ENCODE measurements at places on chromosomes 1 and 21.

DNA sequence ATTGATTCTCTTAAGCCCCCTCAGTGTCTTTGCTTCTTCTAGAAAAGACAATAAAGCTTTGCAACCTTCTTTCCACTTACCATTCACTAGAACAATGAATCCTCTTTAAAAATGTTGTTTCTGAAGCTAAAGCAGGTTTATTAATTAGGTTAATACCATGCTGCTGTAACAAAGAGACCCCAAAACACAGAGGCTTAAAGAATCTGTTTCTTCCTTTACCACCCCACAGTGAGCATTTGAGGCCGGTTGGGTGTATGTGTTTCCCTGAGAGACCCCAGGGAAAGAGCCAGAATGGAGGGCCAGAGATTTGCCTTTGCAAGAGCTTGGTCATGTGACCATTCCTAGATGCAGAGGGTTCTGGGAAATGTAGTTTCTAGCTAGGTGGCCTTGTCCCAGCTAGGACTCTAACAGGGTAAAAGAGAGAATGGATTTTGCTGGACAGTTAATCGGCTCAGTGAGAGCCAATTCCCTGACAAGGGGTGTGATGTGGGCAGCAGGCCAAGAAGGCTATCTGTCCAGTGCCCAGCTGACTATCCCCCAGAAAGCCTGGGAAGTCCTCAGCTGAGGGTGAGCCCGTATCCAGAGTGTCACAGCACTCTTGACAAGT, 191.8 kb upstream of the TMEM51 start:
- DNase-seq: no peak

DNA sequence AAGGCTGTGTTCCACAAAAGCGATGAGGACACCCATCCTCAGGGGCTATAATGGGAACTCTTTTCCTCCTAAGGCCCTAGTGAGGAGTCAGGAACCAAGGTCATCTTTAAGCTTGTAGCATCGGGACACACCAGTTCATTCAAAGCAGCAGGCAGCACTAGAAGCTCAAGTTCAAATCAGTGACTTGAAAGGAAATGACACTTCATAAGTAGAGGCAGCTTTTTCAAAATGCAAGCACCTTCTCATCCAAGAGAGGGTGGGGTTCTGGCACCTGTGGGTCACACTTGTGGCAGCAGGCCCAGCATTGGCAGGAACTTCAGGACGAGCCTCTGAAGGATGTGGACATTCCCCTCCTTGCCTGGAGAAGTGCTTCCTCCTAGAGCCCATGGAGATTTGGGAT, 496.3 kb downstream of the KIF26B start:
- DNase-seq: no peak

DNA sequence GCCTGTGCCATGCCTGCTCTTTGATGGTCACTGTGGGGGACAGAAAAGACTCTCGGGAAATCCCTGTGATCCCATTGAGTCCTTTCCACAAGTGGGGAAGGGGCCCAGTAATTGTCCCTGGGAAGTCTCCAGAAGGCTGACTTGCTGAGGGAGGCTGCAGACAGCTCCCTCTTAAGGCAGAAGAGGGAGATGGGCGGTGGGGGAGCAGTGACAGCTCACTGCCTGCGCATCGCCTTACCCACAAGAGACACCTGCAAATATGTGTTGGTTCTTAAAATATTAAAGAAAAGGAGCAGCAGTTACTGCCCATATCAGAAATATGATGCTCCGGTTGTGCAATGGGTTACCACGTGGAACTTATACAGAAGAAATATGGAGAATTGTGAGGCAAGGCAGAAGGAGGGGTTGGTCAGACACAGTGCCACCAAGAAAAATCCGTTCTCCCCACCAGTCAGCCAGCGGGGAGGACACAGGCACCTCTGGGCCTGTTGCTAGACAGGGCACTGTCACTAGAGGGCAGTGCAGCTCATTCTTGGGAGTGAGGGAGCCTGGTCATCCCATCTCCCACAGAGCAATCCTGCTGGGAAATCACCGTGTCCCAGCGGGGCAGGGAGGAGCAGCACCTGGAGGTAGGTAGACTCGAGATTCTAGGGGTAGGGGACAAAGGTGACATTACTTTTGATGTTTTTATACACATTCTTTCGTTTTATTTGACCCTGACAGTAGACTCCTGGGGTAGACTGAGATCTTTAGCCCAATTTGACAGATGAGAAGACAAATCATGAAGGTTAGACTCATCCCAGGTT, 6.9 kb upstream of the CAMK1G start:
- peak; percentile 83 for DNase-seq

DNA sequence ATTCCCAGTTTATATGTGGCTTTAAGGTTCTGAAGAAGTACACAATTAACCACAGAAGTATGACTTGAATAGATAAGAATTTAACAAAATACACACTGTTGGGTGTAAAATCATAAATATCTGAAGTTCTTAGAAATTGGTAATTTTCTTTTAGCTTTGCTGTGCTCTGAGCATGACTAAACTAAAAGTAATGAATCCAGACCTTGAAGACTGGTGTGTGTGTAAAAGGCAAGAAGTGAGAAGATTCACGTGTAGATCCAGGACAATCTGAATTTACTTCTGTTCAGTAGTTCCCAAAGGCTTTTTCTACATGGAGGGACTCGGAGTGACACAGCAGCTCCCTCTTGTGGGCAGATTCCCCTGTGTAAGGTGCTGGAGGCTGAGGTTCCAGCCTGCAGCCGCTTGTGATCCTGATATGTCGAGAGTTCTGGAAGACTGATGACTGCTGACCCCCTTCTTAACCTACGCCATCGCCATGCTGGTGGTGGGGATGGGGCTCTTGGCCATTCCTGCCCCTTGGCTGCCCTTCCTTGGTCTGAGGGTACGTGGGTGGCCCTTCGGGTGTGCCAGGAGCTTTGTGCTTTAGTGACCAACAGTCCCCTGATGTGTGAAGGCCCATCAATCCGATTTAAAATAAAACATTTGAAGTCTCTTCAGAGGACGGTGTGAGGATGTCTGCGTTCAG, 62.7 kb downstream of the ADARB1 start:
- DNase-seq: peak; percentile 88

- DNase-seq: no peak
These were observed 27.5 kb upstream of the SOX13 start for GRCh38 chr1:204045430-204045829.

DNA sequence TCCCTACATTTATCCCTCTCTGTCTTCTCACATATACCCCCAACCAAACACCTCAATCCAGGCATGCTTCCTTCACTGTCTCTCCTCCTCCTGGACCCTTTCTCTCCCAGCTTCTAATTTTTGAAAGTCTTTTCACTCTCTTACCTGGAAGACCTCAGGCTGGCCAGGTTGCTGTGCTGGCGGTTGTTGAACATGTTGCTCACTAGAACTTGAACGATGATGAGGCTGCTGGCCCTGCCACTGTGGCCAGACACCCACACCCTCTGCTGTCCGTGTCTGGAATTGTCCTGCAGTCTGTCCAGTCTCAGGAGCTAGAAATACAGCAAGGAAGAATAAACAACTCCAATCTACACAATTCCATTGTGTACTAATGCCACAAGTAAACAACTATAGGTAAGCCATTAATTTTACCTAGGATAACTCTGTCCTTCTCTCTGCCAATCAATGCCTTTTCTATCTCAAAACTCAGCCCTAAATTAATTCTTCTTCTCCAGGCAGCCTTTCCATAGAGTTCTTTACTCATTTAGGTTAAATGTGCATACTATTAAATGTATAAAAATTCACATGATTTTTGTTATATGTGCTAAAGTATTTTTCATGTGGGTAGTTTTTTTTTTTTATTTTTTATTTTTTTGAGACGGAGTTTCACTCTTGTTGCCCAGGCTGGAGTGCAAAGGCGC, 5.1 kb upstream of the CTSK start:
- peak; percentile 24 for DNase-seq

- no peak for DNase-seq
These were observed 55.6 kb downstream of the GALNT2 start for GRCh38 chr1:230122366-230123279.
